ENCODE measurements at places on chromosomes 12 and 14.

DNA sequence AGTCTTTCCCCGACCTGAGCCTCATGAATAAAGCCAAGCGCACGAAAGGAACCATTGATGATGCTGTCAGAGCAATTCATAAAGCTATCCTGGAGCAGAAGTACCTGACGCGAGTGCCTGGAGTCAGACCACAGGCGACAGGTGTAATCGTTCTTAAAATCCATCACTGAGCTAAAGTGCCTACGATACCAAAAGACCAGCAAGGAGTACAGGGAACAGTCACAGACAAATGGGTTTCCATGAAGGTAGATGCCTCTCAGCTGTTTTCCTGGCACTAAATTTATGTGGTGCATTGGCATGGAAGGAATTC lies 1.4 kb upstream of the PCED1B start:
- no peak for DNase-seq

DNA sequence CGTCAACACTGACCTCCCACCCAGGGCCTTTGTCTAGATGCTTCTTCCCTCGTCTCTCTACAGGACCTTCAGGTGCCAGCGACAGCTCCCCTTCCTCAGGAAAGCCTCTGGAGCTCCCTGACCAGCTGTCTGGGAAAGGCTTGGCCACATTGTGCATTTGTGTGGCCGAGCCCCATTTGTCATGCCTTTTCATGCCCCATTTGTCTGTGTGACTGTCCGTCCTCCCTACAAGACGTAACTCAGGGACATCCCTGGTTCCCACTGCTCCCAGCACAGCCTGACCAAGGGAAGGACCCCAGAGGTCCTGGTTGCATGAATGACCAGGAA lies 23.8 kb downstream of the ZFYVE21 start:
- no peak for DNase-seq

DNA sequence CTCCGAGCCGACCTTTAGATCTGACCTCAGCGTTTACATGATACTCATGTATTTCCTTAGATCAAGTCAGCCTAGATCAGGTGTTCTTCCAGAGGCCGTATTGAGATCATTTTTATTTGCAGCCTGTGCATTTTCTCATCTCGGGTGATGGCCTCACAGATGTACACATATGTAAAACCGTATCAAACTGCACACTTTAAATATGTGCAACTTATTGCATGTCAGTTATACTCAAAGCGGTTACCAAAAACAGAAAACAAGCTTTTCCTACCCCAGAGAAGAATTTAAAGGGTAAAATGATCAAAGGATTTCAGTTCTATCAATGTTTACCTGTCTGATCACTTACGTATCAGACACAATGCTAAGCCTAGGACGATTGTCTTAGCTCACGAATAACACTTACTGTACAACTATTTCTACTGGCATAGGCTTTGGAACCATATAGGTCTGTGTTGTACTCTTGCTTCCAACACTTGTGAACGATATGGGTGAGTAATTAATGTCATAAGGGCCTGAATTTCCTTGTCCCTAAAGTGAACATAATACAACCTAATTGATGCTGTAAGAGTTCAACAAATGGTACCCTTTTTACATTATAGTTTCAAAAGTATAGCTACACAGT lies 628 bp upstream of the LLPH start:
- DNase-seq: no peak

DNA sequence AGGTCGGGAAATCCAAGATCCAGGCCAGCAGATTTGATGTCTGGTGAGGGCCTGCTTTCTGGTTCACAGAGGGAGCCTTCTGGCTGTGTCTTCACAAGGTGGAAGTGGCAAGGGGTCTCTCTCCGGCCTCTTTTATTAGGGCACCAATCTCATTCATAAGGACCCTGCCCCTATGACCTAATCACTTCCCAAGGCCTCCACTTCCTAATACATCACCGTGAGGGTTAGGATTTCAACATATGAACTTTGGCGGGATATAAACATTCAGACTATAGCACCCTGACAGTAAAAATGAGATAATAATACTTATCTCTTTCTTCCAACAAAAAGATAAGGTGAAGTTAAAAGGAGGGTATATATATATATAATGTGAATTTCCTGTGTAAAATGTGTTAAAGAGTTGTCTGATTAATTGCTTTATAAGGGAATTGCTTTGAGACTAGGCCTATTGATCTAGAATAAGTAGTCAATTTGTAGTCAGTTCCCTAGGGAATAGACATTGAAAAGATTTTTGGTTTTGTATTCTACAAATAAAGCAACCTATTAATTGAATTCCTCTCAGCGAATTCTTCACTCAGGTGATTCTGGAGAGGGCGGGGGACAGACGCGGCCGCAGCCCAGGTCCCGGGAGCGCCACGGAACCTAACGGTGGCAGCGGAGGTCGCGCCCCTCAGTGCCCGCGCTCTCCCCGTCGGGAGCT lies 516 bp upstream of the LGALS3 start:
- DNase-seq: no peak

- DNase-seq: no peak
Observed at GRCh38 chr14:36662258-36662542, 540 bp downstream of the PAX9 start.

- DNase-seq: no peak
Observed at GRCh38 chr12:40226705-40227104, 1.9 kb downstream of the LRRK2 start.

GRCh38 chr12:12716151-12716792 lies 896 bp upstream of the CDKN1B start:
- no peak for DNase-seq

DNA sequence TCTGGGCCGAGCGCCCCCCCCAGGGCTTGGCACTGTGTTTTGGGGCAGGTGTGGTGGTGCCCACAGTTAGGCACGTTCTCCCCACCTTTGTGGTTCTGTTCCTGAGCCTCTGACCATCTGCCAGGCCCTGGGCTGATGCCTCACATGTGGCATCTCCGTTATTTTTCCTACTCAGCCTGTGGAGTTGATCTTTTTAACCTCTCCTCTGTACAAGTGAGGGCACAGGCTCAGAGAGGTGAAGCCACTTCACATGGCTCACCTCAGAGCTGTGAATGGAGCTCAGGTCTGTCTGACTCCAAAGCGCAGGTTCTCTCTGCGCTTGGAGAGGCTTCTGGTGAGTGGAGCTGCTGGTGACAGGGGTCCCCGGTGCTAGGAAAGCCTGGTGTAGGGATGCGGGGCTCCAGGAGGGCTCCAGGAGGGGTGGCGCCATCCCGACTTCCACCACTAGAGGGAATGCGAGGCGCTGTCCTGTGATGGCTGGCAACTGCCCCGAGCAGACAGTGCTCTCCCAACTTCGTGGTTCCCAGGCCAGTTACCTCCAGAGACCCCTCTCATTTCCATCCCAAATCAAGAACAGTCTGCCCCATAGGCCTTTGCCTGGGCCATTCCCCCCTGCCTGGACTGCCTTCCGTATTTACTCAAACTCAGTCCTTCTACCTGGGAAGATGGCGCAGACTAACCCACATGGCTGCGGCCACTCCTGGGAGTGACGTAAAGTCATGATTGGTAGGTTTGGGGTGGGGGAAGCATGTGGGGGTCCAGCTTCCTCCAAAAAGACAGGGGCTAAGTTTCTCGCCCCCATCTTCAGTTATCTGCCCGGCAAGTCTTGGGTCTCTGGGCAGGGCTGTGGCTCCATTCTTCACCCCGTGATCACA lies 9.9 kb downstream of the BCL7A start:
- peak; percentile 24 for DNase-seq

DNA sequence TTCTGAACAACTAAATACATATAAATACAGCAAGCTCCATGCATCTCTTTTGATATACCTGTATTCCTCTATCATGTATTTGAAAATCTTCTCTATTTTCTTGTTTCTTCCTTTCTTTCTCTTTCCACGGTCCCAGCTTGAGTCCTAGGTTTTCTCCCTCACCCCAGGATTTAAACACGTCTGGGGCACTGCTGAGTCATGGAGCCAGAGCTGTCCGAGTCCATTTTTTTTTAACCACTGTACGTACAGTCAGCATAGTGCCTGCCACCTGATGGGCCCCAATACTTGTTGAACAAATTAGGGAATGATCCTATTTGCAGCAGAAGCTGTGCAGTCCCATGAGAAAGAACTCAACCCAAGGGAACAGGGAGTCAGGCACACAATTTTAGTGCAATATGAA lies 158.1 kb downstream of the ATP23 start:
- DNase-seq: no peak

Measured in stimulated activated CD8-positive, alpha-beta memory T cell treated with anti-CD3 and anti-CD28 coated beads, Interleukin-12 subunit alpha, Interleukin-12 subunit beta, amount 100 ng/mL, for 4 hours (primary cell).